Memory B cell (primary cell): ENCODE measurements at places on chromosomes 7 and 10.

DNA sequence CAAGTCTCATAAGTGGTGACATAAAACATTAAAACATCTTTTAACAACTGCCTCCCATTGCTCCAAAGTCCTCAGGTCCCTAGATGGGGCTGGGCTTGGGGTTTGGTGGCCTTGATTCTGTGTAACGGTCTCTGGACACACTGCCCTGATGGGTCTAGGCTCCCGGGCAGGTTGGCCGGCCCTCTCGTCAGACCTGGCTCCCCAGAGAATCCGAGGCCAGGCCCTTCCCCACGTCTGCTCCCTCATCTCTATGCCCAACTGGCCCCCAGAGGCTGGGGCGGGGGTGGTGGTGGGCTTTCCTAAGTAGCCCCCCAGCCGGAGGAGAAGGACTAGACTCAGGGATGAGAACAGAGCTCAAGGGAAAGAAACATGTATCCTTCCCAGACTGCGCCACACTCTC, 31.5 kb upstream of the EFCAB10 start:
- no peak for DNase-seq

DNA sequence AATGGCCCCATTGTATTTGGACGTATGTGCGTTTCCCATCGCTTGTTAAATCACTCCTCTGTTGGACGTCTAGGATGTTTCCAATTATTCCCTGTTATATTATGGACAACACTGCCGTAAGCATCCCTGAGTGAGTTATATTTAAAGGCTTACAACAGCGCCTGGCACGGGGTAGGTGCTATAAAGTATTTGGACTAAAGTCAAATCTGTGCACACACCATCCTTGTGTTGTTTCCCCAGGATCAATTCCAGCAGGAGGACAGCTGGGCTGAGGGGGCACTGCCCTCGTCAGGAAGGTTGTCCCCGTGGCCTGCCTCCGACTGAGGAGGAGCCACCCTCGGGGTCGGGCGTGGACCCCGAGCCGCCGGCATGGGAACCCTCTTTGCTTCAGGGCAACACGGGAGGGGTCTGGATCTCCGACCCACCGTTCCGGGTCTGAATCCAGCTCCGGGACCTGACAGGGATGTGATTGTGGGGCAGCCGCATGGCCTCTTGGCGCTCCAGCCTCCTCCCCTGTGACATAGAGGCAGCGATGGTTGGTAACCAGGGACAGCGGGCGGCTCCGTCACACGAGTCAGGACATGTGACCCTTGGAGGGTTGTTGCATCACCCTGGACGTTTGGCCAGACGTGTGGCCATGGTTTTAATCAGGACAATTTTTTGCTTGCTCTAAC, 1.5 kb upstream of the JAKMIP3 start:
- no peak for DNase-seq

DNA sequence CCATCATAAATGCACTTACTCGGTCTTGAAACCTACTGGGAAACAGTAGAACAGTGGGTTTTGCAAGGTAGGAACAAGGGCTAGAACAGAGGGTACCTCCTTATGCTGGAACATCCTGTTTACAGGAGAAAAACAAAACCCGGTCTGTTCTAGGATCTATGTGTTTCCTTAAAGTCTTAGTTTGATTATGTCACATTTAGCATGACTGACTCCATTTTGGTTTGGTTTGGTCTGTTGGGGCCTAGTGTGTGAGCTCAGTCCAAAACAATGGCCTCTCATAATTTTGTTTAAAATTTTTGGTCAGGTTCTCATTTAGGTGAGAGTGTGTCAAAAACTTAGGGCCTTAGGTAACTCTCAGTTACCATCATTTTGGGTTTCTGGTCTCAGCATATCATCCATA, 96.3 kb upstream of the TRIM24 start:
- no peak for DNase-seq

GRCh38 chr10:13613519-13613918, 26.8 kb downstream of the PRPF18 start:
- DNase-seq = no peak

DNA sequence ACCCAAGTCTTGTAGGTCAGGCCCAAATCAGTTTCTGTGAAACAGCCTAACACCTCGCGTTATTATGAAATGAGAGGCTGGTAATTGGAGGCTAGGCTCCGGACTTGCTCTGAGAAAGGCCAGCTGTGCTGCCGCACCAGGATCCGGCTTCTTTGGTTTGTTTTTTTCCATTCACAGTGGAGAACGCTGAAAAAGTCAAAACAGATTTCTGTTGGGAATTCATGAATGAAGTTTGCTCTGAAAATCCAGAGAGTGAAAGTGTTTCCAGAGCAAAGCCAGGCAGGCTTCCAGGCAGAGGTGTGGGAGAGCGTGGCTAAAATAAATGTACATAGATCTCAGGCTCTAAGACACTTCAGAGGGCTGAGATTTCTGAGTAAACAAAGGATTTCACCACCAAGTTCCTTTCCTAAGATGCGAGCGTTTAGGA, 240.1 kb downstream of the TRIL start:
- DNase-seq = no peak

GRCh38 chr7:104943502-104944343, 70.3 kb upstream of the KMT2E start:
- DNase-seq = peak; percentile 35

- no peak for DNase-seq
Observed at GRCh38 chr7:30863706-30864035, 48.0 kb upstream of the AQP1 start.

DNA sequence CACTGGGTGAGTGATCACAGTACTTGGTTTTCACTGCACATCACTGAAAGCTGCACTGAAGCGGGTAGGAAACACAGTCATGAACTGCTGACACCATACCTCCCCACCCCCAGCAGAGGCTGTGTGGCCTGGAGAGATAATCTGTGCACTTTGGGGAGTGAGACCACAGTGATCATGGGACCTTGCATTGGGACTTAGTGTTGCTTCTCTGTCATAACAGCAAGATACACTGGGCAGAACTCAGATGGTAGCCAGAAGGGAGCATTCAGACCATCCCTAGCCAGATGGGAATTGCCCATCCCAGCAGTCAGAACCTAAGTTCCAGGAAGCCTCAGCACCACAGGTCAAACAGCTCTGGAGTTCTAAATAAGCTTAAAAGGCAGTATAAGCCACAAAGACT, 346.4 kb upstream of the TMEM229A start:
- no peak for DNase-seq
